ENCODE measurements at places on chromosomes 12 and 14.

- H3K27ac ChIP-seq: peak overlapping the region; percentile 92
- peak; percentile 100 for DNase-seq
- peak overlapping the region; percentile 24 for H3K4me3 ChIP-seq
- H3K4me1 ChIP-seq: peaks cover 16% of the 10 kb centered on the region
- H3K27me3 ChIP-seq: no peaks in the 10 kb centered on the region
These were observed 50.9 kb upstream of the CCT2 start for GRCh38 chr12:69534389-69534822.

- no peak overlapping the region for H3K27ac ChIP-seq
- no peaks in the 10 kb centered on the region for H3K4me1 ChIP-seq
- H3K27me3 ChIP-seq: peaks cover 2% of the 10 kb centered on the region
- DNase-seq: no peak
- no peaks in the 10 kb centered on the region for H3K36me3 ChIP-seq
These were observed 36.8 kb downstream of the CCDC177 start for GRCh38 chr14:69537900-69538299.

DNA sequence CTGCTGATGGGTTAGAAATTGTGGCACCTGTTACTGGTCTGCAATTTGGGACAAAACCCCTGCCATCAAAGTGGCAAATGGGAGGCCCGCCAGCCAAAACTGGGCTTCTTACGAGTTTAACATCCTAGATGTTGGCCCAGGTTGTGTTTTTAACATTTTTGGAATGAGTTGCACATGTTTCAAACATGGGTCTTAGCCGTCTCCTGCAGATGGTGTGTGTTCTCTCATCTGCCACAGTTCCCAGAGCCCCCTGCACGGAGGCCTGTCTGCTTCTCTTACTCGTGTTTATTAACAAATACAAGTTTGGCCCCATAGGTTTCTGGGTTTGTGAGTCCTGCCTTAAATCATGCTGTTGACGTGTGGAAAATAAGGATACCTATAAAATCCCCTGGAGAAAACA, 46.5 kb downstream of the CACNA2D4 start:
- H3K27ac ChIP-seq: no peak overlapping the region
- DNase-seq: no peak
- no peaks in the 10 kb centered on the region for H3K36me3 ChIP-seq

GRCh38 chr14:105468621-105469241, 5.9 kb upstream of the CRIP2 start:
- peaks cover 16% of the 10 kb centered on the region for H3K4me1 ChIP-seq
- H3K4me3 ChIP-seq: no peak overlapping the region
- H3K27ac ChIP-seq: no peak overlapping the region
- DNase-seq: no peak
- H3K36me3 ChIP-seq: peaks cover 2% of the 10 kb centered on the region
- H3K27me3 ChIP-seq: no peaks in the 10 kb centered on the region

GRCh38 chr12:66144791-66145754, 14.5 kb upstream of the LLPH start:
- peaks cover 2% of the 10 kb centered on the region for H3K36me3 ChIP-seq
- no peak overlapping the region for H3K27ac ChIP-seq
- no peaks in the 10 kb centered on the region for H3K4me1 ChIP-seq
- no peak overlapping the region for H3K4me3 ChIP-seq
- H3K27me3 ChIP-seq: no peaks in the 10 kb centered on the region

DNA sequence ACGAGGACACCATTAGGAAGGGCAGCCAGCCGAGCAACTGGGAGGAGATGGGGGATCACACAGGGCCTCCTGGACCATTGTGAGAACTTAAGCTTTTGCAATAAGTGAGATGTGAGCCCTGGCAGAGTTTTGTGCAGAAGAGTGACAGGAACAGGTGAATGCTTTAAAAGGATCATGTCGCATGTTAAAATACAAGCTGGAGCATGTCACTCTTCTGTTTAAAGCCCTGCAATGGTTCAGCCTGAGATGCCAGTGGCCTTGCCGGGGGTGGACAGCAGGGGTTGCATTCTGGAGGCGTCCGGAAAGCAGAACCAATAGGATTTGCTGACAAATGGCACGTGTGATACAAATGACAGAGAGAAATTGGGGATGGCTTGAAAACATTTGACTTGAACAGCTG, 137.5 kb upstream of the RFLNA start:
- no peak overlapping the region for H3K27ac ChIP-seq
- H3K4me1 ChIP-seq: no peaks in the 10 kb centered on the region
- H3K4me3 ChIP-seq: no peak overlapping the region
- DNase-seq: no peak
- peaks cover 11% of the 10 kb centered on the region for H3K27me3 ChIP-seq
- no peaks in the 10 kb centered on the region for H3K36me3 ChIP-seq

DNA sequence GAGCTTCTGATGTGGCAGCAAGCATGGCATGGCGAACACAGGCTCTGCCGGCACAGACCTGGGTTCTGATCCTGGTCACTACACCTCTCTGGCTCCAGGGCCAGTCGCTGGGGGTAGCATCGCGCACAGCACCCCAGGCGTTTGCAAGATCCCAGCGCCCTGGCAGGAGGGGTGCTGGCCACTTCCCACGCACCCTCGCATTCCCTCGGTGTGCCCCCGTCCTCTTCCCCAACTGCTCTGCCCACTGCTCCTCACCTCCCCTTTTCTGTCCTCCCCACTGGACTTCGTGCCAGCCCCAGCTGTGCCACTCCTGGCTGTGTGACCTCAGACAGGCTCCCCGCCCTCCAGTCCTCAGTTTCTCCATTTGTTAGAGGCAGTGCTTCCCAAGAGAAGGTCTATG, 2.8 kb downstream of the CDK2AP1 start:
- H3K27me3 ChIP-seq: no peaks in the 10 kb centered on the region
- DNase-seq: no peak
- peak overlapping the region; percentile 88 for H3K27ac ChIP-seq
- H3K36me3 ChIP-seq: peaks cover 5% of the 10 kb centered on the region
- H3K4me3 ChIP-seq: peak overlapping the region; percentile 44
- H3K4me1 ChIP-seq: peaks cover 35% of the 10 kb centered on the region

DNA sequence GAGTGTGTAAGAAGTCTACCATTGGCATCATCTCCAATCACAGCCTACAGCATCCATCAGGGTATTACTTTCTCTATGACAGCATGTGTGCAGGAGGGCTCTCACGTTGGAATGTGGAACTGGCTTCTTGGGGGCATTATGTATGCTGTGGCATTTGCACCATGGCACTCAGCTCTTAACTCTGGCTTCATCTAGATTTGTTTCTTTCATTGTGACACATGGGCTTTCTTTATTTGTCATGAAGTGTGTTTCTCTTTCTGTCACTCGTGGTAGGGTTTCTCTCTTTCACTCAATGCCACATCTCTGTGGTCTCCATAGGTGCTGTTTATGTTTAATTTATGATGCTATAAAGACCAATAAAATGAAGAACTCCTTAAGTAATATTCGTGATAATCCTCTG, 191.2 kb upstream of the GARIN2 start:
- H3K27me3 ChIP-seq: no peaks in the 10 kb centered on the region
- no peak for DNase-seq
- no peaks in the 10 kb centered on the region for H3K4me1 ChIP-seq
- no peak overlapping the region for H3K27ac ChIP-seq
- no peak overlapping the region for H3K4me3 ChIP-seq

DNA sequence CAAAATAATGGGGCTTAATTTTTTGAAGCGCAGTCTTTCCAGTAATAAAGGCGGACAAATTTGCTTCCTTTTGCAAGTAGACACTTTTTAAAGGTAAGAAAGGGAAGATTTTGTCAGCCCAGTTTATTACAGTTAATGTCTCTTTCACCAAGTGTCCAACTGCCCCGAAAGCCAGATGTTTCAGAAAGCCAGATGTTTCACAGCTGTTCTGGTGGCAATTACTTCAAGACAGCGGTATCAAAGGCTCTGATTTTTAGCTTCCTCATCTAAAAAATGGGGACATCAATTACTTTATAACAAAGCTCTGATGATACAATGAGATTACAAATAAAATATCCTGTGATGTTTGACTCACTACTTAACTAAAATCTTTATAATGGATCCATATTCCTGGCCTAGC, 1.0 kb downstream of the WBP11 start:
- no peak for DNase-seq
- peak overlapping the region; percentile 97 for H3K4me3 ChIP-seq
- H3K36me3 ChIP-seq: peaks cover 21% of the 10 kb centered on the region
- peak overlapping the region; percentile 96 for H3K27ac ChIP-seq

- DNase-seq: peak; percentile 2
- peaks cover 2% of the 10 kb centered on the region for H3K27me3 ChIP-seq
- H3K4me3 ChIP-seq: no peak overlapping the region
- H3K36me3 ChIP-seq: no peaks in the 10 kb centered on the region
- no peak overlapping the region for H3K27ac ChIP-seq
These were observed 65.9 kb downstream of the RFX4 start for GRCh38 chr12:106648736-106649135.

DNA sequence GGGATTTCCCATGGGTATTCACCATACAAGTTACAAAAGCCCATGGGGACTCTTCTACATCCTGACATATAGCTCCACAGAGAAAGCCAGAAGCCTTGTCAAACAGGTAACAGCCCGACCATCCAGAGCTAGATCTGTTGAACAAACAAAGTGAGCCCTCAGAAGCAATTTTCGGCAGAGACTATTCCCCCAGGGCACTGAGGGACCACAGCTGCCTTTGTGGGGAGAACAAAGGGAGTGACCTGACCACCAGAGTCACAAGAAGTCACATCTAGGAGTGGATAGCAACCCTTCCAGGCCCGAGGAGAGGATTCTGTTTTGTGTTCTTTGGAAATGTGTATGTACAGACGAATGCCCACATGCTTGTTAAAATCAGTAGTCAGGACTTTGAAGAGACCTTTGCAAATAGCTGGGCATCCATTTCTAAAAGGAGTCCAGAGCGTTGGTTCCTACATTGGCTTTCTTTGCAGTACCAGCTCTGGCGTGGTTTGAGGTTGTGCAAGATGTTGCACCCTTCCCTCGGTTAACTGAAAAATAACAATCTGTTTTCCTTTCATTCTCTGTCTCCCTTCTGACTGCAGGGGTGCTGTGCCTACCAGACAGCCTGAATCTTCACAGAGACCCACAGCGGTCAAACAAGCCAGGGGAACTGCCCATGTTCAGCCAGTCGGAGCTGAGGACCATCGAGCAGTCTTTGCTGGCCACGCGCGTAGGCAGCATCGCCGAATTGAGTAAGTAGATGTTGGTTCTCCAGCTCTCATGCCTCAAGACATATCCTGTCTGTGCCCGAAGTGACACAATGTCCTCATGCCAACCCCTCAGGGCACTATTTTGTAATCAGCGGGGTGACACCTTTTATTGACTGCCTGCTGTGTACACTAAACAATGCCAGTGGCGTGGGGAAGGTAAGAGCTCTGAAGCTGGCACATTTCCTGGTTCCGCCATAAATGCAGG, 165.4 kb upstream of the PWP1 start:
- H3K4me3 ChIP-seq: no peak overlapping the region
- H3K4me1 ChIP-seq: peaks cover 9% of the 10 kb centered on the region
- H3K27me3 ChIP-seq: no peaks in the 10 kb centered on the region
- DNase-seq: no peak
- H3K27ac ChIP-seq: no peak overlapping the region

DNA sequence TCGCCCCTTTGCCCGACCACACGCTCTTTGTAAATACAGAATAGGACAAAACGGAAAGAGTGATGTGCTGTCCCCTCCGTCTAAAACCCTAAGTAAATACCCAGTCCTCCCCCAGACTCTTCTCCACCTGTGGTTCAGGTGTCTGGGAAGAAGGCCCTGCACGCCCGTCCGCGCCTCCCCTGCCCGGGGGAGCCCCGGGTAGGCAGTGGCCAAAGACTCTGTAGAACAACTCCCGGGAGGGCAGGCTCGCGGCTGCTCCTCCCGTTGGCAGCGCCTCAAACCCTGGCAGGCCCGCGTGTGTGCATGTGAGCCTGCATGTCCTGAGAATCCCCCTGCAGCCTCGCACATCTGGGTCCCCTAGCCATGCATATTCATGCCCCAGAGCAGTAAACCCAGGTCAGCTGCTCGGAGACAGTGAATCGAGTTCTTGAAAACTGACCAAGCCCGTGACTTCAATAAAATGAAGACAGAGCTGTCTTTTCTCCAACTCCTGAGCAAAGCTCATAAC, 165.8 kb downstream of the MON2 start:
- H3K4me1 ChIP-seq: peaks cover 16% of the 10 kb centered on the region
- no peaks in the 10 kb centered on the region for H3K36me3 ChIP-seq
- H3K27ac ChIP-seq: peak overlapping the region; percentile 28

DNA sequence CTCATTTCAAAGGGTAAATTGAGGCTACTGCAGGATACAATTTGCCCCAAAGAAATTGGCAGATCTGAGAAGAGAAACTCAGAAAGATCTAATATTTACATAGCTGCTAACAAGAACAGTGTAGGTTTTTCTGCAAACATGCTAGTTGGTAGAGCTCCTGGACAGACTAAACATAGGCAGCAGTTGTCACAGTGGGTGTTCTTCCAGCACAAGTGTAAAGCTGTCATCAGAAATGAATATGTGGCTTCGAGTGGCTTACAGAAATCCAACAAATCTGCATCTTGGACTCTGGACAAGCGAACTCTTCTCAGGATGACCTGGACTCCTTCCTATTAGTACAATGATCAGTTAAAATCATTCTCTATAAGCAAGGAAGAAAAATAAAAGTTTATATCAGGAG, 5.9 kb downstream of the CBX5 start:
- no peak overlapping the region for H3K27ac ChIP-seq
- DNase-seq: no peak
- peaks cover 13% of the 10 kb centered on the region for H3K36me3 ChIP-seq
- no peak overlapping the region for H3K4me3 ChIP-seq
- peaks cover 8% of the 10 kb centered on the region for H3K4me1 ChIP-seq

DNA sequence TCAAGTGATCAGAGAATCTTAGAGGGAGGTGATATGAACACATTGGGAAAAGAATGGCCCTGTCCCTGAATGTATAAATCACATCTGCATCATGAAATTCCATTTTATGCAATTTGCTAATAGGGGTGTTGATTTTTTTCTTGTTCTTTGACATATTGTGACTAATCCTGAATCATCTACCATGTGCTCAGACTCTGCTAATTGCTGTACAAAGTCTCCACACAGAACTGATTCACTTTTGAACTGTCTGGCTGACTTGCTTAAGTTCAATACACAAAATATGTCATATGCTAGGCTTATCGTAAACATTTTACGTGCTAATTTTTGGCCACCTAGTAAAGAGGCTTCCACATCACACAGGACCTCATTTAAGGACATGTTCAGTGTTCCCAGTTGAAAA, 2.6 kb downstream of the TMEM132D start:
- H3K27ac ChIP-seq: peak overlapping the region; percentile 35
- H3K4me3 ChIP-seq: no peak overlapping the region
- DNase-seq: peak; percentile 79

- H3K4me3 ChIP-seq: no peak overlapping the region
- no peaks in the 10 kb centered on the region for H3K27me3 ChIP-seq
- H3K27ac ChIP-seq: no peak overlapping the region
- no peaks in the 10 kb centered on the region for H3K36me3 ChIP-seq
- no peaks in the 10 kb centered on the region for H3K4me1 ChIP-seq
- no peak for DNase-seq
These were observed 599.4 kb upstream of the MDGA2 start for GRCh38 chr14:48274826-48275225.

GRCh38 chr12:45909041-45909713, 81.2 kb downstream of the SCAF11 start:
- H3K36me3 ChIP-seq: peaks cover 9% of the 10 kb centered on the region
- H3K27ac ChIP-seq: no peak overlapping the region
- DNase-seq: peak; percentile 19
- no peaks in the 10 kb centered on the region for H3K27me3 ChIP-seq
- no peak overlapping the region for H3K4me3 ChIP-seq
